Stimulated activated CD8-positive, alpha-beta memory T cell treated with anti-CD3 and anti-CD28 coated beads, Interleukin-2, amount 100 ng/mL, for 1 hour (primary cell): ENCODE measurements at places on chromosomes 1 and 21.
A peak's percentile ranks its signal among the peaks of the same experiment; 100 is the strongest.

- DNase-seq: no peak
Observed at GRCh38 chr21:45385549-45386050, 19.4 kb upstream of the COL18A1 start.

DNA sequence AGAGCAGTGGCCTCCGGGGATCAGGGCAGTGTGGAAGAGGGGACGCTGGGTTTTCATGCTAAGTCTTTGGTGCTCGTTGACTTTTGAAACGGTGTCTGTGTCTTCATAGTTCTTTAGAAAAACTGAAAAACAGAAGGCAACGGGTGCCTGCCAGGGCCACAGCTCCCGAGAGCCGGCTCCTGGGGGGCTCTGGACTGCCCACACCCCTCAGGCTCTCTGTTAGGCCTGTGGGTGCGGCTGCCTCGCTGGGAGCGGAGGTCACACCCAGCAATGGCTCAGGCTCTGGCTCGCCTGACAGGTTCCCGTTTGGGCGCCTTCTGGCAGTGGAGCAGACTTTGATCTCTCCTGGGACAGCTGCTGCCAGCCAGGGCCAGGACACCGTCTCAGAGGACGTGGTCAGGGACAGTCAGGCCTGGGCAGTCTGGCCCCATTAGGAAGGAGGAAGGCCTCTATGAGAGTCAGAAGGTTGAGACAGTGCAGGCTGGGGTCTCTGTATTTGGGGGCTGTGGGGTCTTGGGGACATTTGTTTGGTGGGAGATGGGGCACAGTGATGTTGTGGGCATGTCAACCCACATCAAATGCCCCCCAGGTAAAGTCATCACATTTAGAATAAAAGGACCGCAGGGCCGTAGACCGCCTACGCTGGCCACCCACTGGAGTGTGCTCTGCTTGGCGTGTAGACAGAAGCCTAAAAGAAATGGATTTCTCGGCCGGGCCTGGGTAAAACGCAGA lies 5.6 kb downstream of the ARHGEF16 start:
- no peak for DNase-seq

GRCh38 chr1:167763525-167764220 lies 41.9 kb downstream of the MPZL1 start:
- DNase-seq: no peak

- DNase-seq: peak; percentile 81
Observed at GRCh38 chr1:156659988-156660751, 17.0 kb downstream of the NES start.

DNA sequence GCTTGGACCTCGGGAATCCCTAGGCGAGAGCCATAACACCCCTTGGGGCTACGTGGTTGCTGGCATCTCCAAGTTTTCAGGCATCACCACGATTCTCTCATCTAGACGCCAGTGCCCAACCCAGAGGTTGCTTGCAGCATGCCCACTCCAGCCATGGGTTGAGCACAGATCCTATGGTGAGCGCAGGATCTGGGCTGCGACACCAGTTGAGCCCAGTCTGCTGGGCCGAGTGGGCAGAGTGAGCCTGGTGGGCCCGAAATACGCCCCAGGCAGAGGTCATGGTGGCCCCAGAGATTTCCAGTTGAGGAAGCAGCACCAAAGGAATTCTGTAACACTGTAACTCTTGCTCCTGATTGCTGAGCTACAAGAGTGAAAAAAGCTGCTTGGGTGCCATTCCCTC lies 46.1 kb upstream of the GRIK1 start:
- DNase-seq: no peak

DNA sequence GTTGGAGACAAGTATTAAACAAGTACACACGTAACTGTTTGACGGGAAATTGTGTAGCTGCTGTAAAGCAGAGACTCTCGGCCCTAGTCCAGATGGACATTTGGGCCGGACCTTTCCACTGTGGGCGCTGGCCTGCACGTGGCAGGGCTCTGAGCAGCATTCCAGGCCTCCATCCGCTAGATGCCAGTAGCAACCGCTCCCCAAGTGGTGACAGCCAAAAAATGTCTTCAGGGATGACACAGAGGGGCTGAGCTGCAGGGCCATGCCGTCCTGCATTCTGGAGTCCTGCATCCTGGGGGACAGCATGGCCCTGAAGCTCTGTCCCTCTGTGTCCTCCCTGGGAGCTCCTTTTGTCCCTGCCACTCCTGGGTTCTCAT lies 24.8 kb downstream of the A3GALT2 start:
- DNase-seq: no peak

DNA sequence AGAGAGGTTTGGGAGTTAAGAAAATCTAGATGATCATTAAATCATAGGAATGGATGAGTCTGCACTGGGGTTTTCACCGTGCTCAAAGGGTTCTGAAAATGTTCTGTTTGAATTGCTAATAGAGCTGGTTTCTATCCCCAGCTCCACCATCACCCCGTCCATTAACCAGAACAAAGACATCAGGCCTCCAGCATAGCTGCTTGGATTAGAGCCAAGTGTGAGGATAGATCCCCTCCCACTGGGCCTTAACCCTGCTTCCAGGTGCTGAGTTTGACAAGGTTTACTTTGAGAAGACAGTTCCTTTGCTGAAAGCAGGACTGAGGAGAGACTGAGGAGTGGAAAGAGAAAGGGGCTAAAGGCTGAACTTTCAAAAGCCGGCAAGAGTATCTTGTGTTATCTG lies 48.3 kb downstream of the MPZL1 start:
- DNase-seq: no peak

DNA sequence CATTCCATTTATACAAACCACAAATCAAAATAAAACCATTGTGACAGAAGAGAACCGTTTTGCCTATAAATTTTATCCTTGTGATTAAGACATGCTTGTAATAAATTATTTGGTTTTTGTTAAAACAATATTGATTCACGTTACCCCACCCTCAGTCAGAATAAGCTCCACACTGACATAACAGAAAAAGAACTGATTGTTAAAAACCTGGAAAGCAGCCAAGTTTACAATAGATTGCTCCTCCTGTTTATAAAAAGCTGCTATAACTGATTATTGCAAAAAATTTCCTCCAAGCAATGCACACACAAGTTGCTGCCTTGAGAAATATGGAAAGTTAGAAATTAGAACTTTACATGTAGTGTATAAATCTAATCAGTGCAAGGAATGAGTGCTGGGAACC lies 263.5 kb downstream of the SETD4 start:
- DNase-seq: no peak

DNA sequence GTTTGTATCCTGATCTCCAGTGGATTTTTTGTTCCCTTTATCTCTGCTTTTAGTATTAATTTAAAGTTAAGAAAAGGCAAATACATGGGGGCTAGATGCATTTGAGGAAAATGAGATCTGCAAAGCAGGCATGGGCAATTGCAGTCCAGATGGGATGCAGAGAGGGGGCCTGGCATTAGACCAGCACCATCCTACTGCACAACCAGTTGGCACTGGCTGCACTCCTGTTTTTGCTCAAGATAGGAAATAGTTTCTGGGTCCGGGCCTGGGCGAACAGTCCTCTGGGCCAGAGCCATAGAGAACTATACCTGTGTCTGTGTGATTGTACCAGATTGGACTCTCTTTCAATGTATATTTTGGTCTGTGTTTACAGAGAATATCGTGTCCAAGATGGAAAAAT lies 34.0 kb upstream of the LEPR start:
- DNase-seq: no peak

DNA sequence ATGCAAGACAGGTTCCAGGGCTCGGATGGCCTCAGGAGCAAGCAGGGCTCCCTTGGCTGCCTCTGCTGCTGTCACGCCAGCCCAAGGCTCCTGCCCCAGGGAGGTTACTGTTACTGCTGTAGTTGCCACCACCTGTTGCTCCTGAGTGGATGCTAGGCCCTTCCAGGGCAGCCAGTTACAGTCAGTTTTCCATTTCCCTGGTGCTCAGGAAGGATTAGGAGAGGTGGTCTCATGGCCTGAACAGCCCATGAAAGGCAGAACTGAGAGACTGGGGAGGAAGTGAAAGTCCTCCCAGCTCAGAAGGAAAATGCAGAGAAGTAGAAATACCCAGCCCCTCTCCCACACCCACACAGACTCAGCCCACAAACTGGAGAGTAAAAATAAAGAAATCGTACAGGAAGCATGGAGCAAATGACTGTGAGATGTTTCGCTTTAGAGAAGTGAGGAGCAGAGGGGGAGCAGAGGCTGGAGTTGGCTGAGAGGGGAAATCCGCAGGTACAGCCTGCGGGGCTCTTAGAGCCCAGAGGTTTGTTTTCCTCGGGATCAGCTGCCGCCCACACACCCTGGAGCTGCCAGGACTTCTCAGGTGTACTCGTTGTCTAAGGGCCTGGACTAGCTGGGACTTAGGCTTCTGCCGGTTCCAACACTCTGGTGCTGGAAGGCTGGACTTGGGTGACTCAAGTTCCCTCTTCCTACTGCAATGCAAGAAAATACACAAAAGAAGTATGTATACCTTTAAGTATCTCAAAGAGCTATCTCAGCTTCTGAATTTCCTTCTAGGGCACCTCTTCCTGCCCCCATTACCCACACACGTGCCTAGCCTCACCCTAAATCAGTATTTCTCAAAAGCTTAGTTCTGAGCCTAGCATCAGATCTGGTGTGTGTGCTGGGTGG lies 2.3 kb downstream of the IL6R start:
- no peak for DNase-seq

DNA sequence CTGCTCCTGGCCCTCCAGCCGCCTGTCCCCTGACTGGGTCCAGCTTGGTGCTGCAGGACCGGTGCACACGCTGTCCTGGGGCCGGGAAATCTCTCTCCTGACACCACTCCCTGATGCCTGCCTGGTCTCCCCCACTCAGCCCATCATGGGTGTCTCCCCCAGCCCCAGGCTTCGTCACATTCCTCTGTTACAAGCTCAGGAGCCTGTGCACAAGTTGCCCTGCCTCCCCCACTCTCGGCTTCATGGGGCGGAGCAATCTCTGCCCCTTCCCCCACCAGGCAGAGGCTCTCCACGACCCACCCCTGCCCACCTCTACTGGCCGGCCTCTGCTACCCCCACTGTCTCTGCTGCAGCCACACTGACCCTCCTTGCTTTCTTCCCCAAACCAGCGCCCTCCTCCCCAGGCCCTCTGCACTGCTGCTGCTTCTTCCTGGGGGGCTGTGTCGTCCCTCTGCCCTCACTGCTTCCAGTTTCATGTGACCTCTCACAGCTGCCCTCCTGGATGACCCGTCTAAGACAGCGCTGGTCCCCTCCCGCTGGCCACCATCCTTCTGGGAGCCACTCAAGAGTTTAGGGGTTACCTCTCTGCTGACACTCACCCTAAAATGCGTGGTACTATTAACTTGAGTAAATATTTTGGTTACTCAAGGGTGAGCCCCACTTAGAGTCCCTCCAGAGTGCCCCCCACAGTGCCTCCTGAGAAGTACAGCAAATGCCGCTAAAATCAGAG lies 5.7 kb upstream of the RIPK4 start:
- DNase-seq: no peak

- peak; percentile 49 for DNase-seq
Observed at GRCh38 chr1:156727926-156728598, at the start of gene METTL25B. METTL25B (plus strand) TSS chr1:156728469; CDS start chr1:156729105, 636 bp downstream.

GRCh38 chr21:45848331-45848730 lies 133.2 kb upstream of the COL6A1 start:
- DNase-seq: no peak

- DNase-seq: no peak
Observed at GRCh38 chr21:17071093-17071492, 441.8 kb upstream of the CXADR start.

DNA sequence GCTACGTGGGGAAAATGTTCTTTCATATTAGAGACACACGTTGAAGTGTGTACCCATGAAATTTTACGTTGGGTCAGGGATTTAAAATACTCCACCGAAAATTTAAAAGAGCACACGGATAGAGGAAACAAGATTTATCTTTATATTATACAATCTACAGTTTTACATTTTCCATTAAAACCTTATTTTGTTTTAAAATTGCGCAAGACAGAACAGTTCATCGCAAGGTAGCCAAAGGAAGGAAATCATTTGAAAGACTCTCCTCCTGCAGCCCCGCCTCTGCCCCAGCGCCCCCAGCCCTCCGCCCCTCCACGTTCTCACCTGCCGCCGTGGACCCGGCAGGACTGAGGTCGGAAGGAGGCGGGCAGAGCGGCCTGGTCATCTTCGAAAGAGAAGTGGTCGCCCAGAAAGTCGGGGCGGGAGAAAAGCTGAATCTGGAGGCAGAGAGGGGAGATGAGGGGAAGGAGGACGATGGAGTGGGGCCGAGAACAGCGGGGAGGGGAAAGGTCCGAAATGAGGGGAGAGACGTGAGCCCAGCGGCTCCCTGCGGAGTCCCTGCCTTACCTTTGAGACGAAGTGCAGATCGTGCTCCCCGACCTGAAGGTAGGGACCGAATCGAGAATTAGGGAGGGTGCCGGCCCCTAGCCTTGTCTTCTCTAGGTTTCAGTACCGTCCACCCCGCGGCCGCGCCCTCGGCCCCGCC lies 18.0 kb downstream of the CRYBG2 start:
- DNase-seq: no peak

- no peak for DNase-seq
Observed at GRCh38 chr1:76092812-76093211, 18.3 kb downstream of the ST6GALNAC3 start.

DNA sequence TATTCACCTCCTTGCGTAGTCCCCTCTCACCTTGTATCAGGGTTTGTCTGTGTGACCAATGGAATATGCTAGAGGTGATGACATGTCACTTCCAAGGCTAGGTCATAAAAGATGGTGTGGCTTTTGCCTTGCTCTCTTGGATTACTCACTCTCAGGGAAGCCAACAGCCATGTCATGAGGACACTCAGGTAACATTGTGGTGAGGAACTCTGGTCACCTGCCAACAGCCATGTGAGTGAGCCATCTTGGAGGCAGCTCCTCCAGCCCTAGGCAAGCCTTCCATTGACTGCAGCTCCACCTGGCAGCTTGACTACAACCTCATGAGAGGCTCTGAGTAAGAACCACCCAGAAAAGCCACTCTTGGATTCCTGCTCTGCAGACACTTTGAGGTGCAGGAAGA lies 11.0 kb upstream of the HEYL start:
- no peak for DNase-seq

GRCh38 chr1:202349206-202349928 lies 868 bp downstream of the PPP1R12B start:
- no peak for DNase-seq

DNA sequence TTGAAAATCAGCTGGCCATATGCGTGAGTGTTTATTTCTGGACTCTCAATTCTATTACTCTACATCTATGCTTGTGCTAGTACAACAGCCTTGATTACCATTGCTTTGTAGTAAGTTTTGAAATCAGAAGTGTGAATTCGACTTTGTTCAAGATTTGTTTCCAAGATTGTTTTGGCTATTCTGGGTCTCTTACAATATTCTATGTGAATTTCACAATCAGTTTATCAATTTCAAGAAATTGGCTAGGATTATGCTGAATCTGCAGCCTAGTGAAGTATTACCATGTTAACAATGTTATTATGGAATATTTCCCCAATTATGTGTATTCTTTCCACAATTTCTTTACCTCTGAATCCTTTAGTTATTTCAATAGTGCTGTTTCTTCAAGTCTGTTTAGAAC lies 19.5 kb downstream of the SFPQ start:
- DNase-seq: no peak
